ENCODE measurements at places on chromosomes 11 and 22.

DNA sequence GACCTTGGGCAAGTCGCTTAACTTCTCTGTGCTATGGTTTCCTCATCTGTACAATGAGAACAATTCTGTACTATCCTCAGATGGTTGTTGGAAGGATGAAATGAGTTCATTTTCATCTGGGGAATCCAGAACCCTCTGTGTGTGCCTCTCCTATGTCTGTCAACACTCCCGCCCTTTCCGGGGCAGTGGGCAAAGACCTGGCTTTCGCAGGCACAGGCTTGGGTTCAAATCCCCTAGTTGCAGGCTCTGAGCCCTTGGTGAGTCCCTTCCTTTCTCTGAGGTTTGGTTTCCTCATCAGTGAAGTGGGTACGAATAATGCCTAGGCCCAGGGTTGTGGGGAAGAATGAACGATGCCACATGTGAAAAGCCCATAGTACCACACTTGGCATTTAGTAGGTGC lies 6.0 kb downstream of the PNPLA5 start:
- DNase-seq, result no peak

DNA sequence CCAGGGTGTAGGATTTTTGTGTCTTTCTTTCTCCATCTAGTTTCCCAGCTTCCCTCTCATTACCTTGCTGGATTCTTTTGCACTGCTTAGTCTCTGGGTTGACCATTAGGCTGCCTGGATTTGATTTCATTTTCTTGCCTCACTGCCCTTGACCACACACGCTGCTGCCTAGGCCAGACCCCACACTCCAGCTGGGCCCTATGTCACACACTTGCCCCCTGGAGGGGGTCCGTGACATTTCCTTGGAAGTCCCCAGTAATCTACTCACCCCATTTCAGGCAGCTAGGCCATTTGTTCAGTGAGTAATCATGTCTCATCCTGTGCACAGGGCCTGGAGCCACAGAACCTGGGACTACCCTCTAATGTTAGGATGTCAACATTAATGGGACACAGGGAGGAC lies 81.9 kb upstream of the SPON1 start:
- DNase-seq, result no peak

DNA sequence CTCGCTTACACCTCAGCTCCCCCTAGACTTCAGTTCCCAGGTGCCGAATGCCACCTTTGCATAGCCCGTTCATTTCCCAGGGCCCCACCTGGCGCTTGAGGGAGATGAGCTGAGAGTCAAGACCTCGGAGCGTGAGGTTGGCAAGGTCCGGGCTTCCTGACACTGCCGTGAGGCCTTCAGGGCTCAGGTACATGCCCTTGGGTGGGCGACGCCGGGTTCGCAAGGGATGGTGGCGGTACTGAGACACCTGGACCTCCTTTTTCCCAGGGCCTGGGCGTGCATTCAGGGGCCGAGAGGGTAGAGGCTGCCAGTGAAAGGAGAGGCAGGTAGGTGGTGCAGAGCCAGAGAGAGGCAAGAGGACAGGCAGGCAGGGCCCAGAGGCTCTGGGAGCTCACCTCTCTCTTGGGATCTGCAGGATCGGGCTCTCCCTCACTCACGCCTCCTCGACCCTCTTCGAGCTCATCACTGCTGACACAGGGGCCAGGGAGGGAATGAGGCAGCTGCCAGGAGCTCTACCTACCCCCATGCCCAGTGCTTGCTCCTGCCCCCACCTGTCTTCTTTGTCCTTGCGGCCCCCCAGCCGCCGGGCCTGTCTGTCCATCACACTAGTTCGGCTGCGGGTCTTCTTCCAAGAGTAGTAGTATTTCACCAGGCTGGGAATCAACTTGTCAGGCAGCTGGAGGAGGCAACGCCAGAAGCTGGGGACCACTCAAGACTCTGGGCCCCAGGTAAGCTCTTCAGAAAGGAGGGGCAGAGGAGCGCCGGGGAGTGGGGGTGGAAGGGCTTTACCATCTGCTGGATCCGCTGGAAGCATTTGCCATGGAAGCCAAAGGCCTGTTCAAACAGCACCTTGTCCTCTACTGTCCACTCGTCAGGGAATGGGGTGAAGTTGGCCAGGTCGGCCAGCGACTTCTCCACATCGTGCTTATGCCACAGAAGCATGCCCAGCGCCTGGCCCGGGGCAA lies 2.8 kb downstream of the RCOR2 start:
- DNase-seq, result no peak

- DNase-seq, result no peak
Observed at GRCh38 chr11:63906585-63906984, 10.4 kb downstream of the RCOR2 start.

DNA sequence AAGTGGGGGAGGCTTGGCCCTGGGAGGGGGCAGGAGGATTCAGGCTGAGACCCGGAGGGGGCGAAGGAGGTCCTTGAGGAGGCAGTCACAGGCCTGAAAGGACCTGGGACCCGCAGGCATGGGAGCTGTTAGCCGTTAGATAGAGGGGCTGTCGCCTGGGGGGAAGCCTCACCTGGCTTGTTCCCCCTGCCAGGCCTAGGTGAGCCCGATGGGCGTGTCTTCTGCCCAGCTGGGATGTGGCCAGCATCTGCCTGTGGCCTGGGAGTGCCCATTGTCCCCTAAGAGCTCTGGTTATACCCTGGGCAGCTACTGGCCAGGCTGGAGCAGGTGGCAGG lies 1.8 kb upstream of the DUSP8 start:
- DNase-seq, result no peak

DNA sequence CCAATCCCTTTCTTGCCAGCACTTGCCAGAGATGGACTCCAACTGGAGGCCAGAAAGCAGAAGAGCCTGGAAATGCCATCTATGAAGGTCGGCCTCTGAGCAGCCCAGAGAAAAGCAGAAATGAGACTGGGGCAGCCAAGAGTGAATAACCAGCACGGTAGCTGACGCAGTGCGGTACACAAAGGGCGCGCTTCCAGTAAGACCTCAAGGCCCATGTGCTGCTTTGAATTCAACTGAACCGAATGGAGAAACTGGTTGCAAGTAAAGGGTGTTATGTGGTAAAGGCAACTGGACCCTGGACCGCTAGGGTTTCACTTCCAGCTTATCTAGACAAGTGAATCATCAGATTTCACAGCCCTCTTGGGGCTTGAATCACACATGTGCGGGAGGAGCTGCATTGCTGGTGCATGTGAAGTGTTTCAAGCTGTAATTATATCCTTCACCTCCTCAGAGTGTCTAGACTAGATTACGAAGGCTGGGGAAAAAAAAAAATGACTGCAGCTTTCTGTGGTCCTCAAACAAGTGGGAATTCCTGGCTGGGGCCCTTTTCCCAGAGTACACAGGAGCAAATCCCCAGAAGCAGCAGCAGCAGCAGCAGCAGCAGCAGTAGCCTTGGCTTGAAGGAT lies 128.9 kb downstream of the CCDC34 start:
- no peak for DNase-seq

GRCh38 chr11:16226245-16226644 lies 130.1 kb downstream of the SOX6 start:
- no peak for DNase-seq

DNA sequence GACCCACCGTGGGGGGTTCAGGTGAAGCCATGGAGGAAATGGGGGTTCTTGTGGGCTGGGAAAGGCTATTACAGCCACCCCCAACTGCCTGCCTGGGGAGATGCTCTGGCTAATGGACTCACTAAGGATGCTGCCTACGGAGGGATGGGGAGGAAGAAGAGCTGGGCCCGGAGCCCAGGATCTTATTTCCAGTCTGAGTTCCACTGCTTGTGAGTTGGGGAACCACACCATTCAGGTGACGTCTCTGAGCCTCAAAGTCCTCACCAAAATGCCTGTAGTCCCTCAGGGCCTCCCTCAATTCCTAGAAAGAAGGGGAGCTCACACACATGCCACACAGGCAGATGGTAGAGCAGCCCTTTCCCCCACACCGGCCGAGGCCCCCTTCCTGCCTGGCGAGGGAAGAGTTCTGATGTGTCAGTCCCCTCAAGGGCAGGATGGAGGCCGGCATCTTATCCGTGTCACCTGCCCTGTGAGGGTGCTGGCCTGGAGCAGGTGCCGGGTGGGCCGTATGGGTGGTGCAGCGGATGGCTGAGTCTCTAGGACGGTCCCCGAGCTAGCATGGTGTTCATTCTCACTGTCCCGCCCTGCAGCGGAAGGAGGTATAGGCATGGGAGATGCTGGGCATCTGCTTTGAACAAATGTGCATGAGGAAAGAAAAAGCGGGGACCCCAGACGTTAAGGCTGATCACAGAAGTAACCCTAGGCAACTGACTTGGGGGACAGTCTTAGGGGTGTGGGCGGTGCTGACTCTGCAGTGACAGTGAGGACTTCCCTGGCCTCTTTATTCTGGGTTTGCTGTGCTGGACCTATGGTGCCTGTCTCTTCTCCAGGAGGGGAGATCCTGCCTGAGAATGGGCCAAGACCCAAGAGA lies 15.7 kb downstream of the MRGPRF start:
- DNase-seq, result no peak

GRCh38 chr22:43854121-43854785 lies 8.1 kb downstream of the SULT4A1 start:
- no peak for DNase-seq

DNA sequence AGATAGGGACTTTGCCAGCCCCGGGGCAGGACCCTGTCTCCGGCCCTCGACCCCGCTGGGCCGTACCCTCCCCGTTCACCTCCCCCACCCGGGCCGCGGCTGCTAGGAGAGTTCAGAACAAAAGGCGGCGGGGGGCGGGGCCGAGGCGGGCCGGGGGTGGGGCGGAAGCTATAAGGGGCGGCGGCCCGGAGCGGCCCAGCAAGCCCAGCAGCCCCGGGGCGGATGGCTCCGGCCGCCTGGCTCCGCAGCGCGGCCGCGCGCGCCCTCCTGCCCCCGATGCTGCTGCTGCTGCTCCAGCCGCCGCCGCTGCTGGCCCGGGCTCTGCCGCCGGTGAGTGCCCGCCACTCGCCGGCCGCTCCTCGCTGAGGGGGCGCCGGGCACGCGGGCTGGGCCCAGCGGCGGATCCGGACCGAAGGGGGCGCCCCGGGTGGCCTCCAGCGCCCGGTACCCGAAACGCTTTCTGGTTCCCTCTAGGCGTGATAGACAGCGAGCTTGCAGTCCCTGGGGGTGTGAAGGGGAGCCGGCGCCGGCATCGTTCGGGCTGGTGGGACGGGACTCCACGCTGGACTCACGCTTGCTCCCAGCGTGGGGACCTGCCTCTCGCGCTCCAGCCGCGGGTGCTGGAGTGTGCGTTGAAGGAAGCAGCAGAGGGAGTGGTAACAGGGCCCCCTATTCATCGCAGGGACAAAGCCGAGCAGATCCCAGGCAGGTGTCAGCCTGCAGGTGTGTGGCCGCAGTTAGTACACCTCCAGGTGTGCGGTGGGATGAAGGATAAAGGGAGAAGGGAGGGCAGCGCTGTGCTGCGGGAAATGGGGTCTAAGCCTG lies at the start of gene MMP11:
MMP11 (plus strand) TSS at position 201 of the 825 bp plus-strand sequence; CDS start at position 223, 22 bp downstream.
- no peak for DNase-seq

- no peak for DNase-seq
Observed at GRCh38 chr11:2531277-2531986, 86.6 kb downstream of the KCNQ1 start.

DNA sequence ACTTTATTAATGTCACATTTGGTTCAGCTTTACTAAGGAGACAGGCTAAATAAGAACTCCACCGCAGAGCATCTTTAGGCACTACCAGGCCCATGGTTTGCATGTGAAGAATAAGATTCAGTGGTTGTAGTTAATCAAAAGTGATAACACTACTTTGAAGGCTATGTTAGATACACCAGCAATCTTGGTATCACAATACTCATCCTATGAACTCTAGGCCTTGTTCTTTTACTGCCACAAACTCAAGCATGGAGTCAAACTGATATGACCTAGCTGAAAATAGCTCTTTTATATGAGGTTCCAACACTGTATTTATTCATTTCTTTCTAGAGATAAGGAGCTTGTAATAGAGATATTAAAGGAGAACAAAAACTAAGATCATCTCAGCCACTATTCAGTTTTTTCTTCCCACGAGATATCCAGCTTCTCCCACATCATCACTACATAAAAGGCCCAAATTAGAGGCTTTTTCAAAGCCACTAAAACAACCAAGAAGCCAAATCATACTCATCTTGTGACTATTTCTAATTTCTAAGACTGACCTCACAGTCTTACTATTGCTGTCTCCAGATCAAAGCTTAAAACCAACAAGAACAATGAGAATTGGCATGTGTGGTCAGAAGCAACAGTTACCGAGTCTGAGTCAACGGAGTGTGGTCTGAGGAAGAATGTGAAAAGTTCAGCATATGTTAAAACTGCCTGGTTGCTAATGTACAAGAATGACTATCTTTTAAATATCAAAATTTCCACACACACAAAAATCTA lies 25.1 kb upstream of the GUCY1A2 start:
- DNase-seq, result no peak

- no peak for DNase-seq
Observed at GRCh38 chr11:44456544-44457300, 108.7 kb upstream of the CD82 start.

DNA sequence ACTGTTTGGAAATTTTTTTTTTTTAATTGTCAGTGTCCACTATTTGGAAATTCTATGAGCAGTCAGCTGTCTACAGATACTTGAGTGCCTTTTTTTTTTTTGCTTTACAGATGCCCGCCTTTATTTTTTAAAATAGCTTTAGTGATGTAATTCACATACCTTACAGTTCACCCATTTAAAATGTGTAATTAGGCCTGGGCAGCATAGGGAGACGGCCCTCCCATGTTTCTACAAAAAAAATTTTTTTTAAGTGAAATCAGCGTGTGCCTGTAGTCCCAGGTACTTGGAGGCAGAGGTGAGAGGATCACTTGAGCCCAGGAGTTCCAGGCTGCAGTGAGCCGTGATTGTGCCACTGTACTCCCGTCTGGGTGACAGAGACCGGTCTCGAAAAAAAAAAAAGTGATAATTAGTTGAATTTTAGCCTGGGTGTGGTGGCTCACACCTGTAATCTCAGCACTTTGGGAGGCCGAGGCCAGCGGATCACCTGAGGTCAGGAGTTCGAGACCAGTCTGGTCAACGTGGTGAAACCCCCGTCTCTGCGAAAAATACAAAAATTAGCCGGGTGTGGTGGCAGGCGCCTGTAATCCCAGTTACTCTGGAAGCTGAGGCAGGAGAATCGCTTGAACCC lies 1.5 kb downstream of the ZNF143 start:
- no peak for DNase-seq

DNA sequence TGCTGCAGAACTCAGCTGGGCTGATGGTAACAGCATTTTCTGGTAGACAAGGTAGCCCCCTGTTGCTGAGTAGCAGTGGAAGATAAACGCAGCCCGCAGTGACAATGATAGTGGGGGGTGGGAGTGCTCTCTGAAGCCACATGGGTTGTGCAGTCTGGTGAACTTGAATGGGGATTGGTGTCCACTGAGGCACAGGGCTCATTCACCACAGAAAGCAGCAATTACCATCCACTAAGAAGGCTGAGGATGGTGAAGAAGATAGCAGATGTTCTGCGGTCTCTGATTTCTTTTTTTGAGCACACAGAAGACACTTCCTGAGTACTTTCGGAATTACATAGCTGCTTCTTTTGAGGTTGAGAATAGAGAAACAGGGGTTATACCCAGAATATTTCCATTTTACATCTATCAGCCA lies 150.3 kb downstream of the LRRC4C start:
- no peak for DNase-seq

- DNase-seq, result peak; percentile 17
Observed at GRCh38 chr11:96388891-96389719, 607 bp downstream of the CCDC82 start.
